ENCODE measurements at places on chromosomes 13 and 19.

GRCh38 chr19:29170554-29170953 is 42.4 kb downstream of the UQCRFS1 start:
- no peak for DNase-seq

DNA sequence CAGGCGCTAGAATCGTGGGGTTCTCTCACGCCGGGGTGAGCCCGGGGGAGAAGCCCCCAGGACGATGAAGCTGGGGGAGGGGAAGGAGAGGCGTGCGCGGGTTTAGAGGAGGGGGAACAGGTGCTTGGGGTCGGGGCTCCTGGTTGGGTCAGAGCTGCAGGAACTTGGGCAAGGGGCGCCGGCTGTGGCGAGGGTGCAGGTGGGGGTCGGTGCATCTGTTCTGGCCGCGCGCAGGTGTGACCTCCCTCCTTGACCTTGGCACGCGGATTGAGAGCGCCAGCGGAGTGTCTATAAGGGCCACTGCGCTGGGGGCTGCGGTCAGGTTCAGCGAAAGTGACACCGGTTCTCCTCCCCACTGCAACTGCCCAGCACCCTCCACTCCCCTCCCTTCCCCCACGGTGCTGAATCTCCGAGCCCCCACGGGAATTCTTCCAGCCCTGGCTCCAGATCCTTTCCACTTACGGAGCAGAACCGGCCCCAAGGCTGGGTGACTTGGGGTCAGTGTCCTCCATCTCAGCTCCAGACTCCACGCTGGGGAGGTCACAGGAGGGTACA is 618 bp downstream of the TMEM38A start:
- peak; percentile 41 for DNase-seq

- DNase-seq: no peak
Measured at GRCh38 chr19:5330307-5330720, 10.3 kb downstream of the PTPRS start.

GRCh38 chr13:110228936-110229904 is 77.7 kb downstream of the COL4A1 start:
- DNase-seq: peak; percentile 34

GRCh38 chr19:47123406-47123805 is 7.2 kb upstream of the SAE1 start:
- no peak for DNase-seq

DNA sequence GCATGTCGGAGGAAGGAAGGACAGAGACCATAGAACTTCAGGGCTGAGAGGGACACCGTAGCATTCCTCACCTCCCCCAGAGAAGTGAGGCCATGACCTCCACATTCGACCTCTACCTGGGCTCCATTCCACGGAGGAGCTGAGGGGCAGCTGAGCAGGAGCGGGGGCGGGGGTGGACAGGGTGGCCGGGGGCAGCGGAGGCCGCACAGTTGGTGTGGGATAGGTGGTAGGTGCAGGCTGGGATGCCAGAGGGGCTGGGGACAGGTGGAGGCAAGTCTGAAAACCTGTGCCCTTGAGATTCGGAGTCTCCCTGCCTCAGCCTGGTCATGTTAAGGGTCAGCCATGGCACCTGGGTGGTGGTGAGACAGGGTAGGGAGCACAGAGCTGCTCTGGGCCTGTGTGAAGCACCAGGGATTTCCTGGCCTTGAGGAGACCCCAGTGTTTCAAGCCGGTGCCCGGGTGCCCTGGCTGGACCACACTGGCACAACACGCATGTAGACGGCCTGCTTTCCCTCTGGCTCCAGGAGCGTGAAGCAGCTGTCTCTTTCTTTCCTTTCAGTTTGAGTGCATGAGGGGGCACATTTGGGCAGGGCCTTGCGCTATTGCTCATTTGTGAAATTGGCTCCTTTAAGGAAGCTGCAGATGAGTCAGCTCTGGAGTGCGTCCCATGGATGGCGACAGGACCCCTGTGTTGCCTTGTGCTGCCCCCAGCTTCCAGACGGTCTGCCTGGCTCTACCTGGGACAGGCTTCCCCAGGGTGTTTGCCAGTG is 51.8 kb downstream of the TSSK6 start:
- DNase-seq: no peak

DNA sequence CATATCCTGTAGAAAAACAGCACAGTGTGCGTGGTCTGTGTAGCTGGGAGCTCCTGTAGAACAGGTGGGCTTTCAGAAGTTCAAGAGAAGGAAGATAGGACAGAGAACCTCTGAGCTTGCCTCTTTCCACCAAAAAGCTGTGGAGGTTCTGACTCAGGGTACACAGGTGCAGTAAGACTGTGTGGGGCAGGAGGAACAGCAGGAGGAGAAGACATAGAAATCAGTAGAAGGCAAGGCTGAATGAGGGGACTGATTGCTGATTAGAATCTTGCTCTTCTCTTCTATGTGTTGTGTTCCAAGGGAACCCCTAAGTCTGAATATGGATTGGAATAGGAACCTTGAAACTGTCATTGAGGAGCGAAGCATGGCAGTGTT is 122.7 kb downstream of the AKAP11 start:
- DNase-seq: no peak

GRCh38 chr13:52850396-52851136 is 2.1 kb upstream of the PCDH8 start:
- peak; percentile 93 for DNase-seq

DNA sequence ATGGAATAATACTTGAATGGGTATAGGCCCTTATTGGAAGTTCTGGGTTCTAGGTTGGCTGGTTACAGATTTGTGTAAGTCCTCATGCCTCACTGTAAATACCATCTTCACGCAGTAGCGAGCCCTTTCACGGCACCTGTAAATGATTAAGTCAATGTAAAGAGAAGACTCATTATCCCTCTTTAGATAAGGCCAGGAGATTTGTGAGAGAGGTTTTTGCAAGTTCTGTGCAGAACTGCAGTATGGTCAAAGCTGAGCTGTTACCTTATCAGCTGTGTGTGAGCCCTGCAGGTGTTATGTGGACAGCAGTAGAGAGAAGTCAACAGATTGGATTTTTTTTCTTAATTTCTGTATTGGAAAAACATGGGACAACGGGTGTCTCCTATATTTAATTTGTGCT is 141.6 kb downstream of the SHISA2 start:
- no peak for DNase-seq

Data from nephron progenitor cell (in vitro differentiated cells).